ENCODE measurements at places on chromosomes 2 and 18.

DNA sequence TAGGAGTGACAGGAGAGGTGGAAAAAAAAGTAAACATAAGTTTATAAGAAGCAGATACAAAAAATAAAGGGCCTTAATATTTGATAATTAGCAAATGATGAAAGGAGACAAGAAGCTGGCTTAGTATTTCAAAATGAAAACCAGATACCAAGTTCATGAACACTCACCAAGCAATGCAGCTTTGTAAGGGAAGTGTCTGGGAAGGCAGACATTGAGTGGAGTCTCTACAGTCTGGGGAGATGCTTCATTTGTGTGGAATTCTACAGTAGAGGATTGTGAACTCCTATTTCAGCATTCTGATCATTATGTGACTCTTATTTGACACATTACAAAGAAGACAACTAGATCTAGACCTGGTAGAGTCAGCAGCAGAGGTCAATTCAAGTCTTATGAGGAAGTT is 1072.7 kb downstream of the DSC3 start:
- no peak for DNase-seq

GRCh38 chr18:79203017-79203605 is 133.9 kb downstream of the ATP9B start:
- DNase-seq: no peak

DNA sequence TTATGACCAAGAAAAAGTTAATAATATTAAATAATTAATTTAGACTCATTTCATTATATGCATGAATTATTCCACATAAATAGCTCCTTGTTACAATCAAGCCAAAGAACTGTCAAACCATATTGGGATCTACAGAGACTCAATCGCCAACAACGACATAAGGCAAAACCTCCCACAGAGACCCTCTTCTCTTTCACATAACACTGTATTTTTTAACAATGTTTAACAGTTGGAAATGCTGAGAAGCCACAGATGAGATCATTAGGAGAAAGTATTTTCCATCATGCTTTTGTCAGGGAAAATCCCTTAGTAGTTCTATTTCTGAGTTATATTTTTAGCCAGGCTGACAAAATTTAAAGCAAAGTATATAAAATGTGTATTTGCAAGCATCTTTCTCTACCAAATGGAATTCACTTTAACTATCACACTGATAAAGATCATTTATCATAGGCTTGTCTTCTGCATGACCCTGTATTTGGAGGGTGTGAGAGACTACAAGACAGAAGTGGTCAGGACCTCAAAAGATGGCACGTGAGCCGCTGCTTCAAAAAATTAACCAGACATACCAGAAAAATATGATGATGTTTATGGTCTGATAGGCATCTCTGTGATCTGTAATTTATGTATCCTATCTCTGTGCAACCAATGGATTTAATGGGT is 383.8 kb downstream of the NRXN1 start:
- no peak for DNase-seq

- no peak for DNase-seq
Observed at GRCh38 chr2:184297085-184297484, 301.2 kb upstream of the ZNF804A start.

GRCh38 chr2:43518181-43518580 is 77.7 kb downstream of the THADA start:
- DNase-seq: no peak

DNA sequence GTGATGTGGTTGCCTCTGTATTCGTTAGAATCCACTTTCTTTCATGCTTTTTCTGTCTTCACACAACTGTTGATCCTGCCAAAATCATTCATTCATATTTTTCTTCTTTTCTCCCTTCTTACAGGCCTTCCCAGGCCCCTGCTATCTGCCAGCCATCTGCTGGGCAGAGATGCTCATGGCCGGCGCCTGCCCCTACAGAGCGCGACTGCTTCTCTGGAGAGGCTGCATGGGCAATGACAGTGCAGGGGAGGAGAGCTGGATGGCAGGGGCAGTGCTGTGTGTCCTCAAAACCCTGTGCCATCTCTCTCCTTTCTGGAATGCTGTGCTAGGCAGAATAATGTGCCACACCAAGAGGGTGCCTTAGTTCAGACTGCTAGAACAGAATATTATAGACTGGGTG is 125.2 kb downstream of the INHBB start:
- no peak for DNase-seq

Measured in iPS DF 6.9 (cell line).